CD4-positive, alpha-beta T cell (primary cell): ENCODE measurements at places on chromosomes 6 and 20. TPM values are rescaled to one million over a fixed set of nuclear protein-coding genes. Genes with fewer than 3 reads are reported as not detected.

- DNase-seq: no peak
These were observed 4.9 kb downstream of the SLC22A2 start for GRCh38 chr6:160253714-160254113.

DNA sequence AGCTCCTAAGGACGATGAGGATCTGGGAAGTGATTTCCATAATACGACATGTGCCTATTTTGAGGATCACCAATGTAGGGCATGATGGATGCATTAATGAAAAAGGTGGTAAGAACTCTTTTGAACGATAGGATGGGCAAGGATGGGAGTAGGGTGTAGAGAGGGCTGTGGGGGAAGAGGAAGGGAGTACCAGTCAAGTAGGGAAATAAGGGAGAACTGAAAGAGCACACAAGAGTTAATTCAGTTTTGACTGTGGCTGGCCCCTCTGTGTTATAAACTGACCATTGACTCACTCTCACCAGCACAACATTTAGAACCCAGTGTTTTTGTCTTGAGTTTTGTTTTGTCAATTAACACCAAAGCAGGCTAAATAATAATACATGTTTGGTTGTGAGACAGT is 33.0 kb downstream of the SLC35D3 start:
- DNase-seq: no peak

GRCh38 chr20:49657118-49657901 is 56.4 kb downstream of the B4GALT5 start:
- DNase-seq: no peak

DNA sequence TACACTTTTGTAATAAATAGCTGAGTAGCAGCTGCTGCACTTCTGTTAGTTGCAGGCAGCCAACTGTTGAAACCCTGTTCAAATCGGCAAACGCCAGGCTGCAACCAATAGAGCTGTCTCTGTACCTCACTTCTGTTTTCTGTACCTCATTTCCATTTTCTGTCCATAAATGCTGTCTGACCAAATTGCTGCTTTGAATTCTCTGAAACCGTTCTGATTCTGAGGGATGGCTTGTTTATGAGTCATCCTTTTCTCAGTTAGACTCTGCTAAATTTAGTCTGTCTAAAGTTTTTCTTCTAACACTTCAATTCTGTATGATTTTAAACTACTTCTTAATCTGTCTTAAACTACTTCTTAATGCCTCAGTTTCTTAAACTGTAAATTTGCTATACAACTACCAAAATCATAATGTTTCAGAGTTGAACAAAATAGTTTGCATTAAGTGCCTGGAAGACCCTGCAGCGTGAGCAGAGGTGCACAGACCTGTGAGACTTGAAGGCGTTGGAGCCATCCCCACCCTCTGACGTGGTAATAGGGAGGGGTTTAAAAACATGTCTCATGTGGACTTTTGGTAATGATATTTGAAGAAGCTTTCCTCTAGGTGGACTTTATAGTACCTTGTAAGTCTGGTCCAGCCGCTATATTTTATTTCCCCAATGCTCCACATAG is 9.6 kb downstream of the BTNL2 start:
- no peak for DNase-seq

DNA sequence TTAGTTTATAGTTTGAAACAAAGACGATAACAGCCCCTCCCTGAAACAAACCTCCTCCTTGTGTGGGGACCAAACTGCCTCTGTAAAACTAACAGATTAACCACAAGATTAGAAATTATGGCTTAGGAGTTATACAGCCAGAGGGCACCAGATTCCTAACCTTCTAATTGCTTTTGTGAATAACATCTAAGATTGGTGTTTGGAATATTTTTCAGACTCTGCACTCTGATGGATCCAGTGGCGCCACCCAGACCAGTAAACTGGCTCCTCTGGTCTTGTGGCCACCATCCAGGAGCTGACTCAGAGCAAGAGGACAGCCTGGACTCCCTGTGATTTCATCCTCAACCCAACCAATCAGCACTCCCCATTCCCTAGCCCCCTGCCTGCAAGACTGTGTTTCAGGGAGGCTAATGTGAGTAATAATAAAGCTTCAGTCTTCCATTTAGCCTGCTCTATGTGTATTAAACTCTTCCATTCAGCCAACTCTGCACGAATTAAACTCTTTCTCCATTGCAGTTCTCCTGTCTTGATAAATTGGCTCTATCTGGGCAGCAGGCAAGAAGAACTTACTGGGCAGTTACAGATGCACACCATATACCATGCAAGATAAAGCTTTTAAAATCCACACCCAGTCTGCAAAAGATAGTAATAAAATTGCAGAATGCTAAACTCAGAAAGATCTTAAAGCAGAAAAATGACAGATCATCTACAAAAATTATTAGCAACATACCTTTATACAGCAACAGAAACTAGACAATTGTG is 58.5 kb upstream of the SLC22A16 start:
- DNase-seq: no peak

DNA sequence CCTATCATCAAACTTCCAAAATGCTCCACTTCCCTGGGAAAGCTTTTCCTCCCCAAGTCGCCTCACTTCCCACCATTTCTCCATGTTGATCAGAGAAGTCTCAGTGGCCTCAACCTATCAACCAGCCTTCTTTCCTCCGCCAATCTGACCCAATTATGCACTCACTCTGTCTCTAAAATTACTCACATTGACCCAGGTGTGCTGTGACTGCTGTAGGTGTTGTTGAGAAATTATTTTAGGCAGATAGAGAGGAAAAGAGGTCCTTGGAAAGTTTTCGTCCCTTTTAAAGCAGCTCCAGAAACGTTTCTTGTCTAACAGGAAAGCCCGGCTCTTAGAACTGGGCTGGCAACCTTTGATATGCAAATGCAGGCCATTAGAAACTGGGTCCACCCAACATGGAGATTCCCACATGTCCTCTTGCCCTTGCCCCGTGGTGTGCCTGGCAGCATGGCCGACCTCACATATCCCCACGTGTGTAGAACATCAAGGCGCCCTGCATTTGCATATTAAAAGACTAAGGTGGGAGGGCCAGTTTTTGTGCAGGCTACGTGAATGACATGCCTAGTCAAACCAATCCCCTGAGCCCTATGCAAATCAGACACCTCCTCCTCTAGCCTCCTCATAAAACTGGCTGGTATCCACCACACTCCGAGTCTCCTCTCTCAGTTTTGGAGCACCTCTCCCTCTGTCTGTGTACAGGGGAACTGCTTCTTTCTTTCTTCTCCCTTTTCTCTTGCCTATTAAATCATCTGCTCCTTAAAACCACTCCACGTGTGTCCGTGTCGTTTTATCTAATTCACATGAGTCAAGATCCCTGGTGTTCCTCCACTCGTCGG is 12.9 kb downstream of the IPCEF1 start:
- no peak for DNase-seq

DNA sequence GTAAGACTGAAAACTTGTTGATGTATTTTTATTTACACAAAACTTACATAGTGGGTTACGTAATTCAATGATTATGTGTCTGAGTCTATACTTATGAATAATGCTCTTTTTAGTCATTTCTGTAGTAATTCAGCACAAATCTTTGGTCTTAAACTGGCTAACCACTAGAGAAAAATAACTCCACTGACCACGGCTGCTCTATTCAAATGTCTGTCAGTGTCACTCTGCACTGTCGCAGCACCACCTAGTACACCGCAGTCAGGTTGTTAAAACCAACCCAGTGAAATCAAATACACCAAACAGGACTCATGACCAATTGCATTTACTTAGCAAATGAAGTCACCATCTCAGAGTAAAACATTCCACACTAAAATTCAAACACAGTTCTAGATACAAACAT is 93.5 kb upstream of the CCDC28A start:
- no peak for DNase-seq

GRCh38 chr20:54127855-54128574 is 45.8 kb downstream of the CYP24A1 start:
- DNase-seq: no peak

DNA sequence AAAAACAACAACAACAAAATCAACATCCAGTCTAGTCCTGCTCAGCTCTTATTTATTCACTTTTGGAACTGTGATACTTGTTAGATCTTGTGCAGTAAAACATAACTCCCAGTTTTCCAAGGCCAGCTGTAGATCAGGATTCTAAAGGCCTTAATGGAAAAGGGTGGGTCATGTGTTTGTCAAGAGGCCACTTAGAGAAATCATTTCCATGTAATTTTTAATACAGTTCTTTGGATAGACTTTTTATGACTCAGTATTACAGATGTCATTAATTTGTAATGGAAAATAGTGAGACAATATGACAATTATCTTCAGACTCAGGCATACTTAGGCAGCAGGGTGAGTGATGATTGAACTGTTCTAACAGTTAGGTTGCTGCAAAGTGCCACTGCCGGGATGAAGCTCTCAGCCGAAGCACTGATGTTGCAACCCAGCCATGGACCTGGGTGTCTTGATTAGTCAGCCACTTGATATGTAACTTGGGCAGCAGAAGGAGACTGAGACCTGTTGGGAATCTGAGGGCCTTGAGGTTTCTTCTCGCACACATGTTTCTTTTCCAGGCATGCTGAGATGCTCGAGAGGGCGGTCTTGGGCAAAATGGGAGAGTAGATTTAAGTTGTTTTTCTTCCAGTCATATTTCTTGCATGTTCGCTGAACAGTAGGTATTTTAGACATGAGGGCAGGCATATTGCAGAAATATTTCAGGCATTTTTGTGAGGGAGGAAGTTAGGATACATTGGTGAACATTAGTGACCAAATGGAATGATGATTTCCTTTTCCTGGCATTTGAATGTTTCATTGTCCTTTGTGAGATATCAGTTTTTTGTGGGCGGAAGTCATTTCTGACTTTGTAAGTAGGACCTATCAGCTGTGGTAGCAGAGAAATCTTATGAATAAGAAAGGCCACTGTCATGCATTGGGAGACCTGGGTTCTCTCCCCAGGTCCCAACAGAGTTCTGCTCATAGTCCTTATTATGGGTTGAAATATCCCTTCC is 52.3 kb downstream of the SLX4IP start:
- no peak for DNase-seq

DNA sequence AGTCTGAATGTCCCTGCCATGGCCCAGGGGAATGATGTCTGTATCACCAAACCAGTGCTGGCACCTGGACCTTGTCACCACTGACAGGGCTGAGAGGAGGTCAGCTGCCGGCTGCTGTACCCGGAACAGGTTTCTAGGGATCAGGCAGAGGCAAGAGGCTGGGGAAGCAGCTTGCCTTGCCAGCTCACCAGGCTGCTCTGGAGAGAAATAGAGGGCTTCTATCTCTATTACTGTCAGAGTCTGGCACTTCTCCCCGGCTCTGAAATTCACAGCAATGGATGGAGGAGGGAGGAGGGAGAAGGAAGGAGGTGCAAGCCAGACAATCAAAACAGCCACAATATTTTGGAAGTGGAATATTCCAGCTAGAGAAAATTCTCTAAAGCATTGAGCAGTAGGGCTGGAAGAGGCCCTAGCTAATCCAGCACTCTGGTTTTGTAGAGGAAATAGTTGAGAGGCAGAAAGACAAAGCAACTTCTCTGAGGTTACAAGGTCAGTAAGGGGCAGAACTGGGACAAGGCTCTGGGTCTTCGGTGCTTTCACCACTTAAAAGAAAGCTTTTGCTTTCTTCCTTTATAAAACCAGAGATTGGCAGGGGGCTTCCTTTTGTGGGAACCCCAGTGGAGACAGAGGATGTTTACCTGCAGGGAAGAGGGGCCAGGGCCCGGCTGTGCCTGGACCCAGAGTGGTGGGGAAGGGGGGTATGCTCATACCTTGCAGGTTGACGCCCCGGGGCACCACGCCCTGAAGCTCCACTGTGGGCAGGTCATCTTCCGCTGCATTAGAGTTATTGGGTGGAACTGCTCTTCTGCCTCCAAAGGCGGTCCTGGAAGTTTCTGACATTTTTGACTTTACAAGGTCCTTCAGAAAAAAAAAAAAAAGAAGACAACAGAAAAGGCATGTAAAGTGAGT is 2.4 kb downstream of the F13A1 start:
- no peak for DNase-seq

DNA sequence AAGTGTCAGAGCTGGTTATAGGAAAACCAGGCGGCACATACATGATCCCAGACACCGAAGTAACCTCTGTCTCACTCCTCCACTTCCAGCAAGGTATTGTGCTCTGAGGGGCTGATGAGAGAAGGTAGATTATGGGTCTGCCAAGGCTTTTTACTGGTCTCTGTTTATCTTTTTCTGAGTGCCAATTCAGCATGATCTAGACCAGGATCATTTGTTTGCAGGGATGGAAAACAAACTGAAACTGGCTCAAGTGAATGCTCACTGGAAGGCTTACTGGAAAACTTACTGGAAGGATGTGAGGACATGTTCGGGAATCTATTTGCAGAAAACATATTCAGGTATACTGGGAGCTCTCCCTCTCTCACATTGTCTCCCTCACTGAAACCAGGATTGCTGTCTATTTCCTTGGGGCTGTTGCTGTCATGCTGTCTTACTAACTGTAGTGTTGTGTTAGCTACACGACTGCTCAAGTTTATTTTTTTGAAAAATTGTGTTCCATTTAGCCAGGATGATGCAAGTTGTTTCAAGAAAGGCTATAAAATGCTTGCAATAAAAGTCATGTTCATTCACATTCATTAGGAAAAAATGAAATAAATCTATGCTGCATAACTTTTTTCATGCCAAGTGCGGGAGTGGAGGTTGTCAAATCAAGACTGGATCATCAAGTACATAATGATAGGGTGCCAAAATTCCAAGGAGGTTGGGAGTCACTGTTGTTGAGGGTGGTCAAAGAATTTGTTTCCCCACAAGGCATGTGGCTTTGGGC is 37.0 kb downstream of the KLHL31 start:
- DNase-seq: no peak

The PAK5 gene
- not detected for total RNA-seq

The ZC2HC1B gene
- total RNA-seq: not detected

The CD40 gene
- 1.0 TPM for total RNA-seq

The TMEM14B gene
- total RNA-seq: 41.8 TPM

The TOX2 gene
- 3.3 TPM for total RNA-seq
